Stimulated activated CD8-positive, alpha-beta memory T cell treated with anti-CD3 and anti-CD28 coated beads, Interleukin-4, amount 100 ng/mL, for 1 hour (primary cell): ENCODE measurements at places on chromosomes 3 and 15.

GRCh38 chr15:84804005-84804900 lies 12.9 kb upstream of the ALPK3 start:
- no peak for DNase-seq

GRCh38 chr3:188128905-188129304 lies 25.1 kb upstream of the LPP start:
- no peak for DNase-seq

GRCh38 chr3:9887480-9887879 lies 2.9 kb upstream of the JAGN1 start:
- no peak for DNase-seq

GRCh38 chr3:47464588-47464987 lies 11.2 kb downstream of the SCAP start:
- no peak for DNase-seq

DNA sequence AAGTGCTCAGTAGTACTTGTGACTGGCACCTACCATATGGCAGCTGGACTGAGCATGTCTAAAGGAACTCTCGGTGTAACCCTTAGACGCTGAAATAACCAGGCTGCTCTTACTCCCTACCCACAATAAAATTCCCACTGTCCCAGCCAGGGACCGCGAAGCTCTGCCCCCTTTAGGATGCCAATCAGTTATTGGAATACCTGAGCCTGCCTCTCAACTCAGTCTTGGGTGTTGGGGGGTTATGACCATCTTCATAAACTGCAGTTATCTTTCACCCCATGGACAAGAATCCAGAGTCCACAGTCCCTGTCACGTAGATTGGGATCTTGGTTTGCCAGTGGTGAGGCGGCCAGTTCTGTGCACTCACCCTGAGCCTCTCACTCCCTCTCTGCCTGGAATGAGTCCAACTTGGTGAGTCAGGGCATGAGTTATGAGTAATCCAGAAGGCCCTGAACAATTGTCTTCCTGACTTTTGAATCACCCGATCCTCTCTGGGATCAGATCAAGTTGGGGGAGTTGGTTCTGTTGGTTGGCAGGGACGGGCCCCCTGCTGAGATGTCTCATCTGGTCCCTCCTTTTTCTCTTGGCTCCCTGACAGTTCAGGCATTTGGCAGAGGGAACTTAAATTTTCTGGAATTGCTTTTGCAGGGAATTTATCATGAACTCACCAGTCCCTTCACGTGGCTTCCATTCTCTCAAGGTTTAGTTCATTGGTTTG lies 120.1 kb upstream of the UBE2E1 start:
- no peak for DNase-seq

DNA sequence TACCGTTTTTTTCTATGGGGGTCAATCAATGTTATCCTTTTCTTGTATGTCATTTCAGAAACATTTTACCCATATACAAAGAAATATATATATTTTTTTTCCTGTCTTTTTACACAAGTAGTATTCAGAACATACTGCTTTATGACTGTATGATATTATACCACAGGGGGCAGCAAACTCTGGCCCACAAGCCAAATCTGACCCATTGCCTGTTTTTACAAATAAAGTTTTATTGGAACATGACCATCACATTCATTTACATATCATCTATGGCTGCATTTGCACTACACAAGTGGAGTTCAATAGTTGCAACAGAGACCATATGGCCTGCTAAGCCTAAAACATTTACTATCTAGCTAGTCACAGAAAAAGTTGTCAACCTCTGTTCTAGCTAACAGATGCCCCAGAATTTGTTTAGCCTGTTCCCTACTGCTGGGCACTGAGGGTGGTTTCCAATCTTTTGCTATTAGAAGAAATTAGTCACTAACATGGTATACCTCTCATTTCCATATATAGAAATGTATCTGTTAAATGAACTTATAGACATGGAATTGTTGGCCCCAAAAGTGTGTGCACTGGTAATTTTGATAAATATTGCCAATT lies 57.7 kb downstream of the BFSP2 start:
- no peak for DNase-seq

GRCh38 chr3:20101041-20101440 lies 60.8 kb downstream of the KAT2B start:
- DNase-seq: no peak

DNA sequence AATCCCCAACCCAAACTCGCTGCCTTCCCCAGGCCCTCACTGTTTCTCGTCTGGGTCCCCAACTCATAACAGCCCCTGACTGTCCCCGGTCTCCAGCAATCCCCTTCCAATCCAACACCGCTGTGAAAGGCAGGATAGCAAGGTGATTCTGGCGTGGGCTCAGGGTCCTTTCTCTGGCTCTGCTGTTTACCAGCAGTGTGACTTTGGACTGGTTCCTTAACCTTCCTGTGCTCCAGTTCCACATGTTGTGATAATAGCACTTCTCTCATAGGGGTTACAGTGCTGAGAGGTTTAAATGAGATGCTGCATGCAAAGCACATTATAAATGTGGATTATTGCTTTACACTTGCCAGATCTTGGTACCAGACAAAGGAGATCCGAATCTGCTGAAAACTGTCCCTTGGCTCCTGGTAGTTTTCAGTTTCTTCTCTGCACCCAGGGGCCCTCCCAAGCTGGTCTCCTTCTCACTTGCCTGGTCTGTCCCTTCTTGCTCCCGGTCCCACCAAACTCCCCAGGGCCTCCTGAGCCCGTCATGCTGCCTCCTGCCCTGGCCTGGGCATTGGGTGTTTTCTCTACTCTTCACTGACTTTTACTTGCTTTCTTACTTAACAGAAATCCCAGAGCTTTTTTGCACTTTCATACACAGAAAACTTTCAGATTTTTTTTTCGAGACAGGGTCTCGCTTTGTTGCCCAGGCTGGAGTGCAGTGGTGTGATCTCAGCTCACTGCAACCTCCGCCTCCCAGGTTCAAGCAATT lies 26.8 kb upstream of the CYP11A1 start:
- no peak for DNase-seq

DNA sequence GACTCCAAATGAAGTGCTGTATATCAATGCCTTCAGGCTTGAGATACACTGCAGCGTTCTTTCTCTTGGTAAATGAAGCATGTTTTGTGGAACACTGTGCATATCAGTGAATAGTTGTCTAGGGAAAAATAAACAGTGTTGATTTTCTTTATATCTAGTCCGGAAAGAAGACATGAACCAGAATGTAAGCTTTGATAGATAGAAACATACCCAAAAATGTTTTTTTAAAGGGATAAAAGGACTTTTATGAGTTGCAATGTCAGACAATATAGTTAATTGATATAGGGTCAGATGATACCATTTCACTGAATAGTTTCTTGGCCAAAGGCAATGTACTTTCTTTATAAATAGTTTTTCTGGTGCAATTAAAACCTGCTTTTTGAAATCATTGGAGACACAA lies 1037.8 kb downstream of the OTOL1 start:
- no peak for DNase-seq

DNA sequence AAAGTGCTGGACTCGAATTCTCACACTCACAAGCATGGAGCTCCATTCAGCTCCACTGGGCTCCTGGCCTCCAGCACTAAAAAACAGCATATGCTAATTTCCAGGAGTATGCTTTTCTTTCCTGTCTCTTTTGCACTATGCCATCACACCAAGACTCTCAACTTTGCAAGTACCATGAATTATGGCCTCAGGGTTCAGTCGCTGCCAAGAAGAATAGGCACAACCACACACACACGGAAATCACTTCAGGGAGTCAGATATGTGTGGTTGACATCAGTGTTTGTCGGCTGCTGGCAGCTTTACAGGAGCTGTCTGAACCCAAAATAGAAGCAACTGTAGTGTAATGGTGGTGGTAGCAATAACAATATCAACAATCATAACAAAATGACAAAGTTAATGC lies 305.0 kb upstream of the SLCO3A1 start:
- no peak for DNase-seq

DNA sequence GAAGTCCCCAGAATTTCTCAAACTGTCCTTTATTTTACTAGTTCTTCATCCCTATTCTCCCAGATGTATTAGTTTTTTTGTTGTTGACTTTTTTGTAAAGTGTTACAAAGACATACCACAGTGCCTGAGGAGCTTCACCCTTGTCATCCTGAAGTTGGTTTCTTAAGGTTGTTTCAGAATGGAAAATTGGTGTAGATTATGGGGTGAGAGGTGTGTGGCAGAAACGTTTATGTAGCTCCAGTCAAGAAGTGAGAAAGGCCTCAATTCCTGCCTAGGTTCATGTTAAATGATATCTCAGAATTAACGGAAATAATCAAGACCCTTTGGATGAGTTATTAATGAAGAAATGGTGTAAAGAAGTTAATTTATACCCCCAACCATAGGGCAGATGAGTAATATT lies 6.8 kb downstream of the EDEM1 start:
- DNase-seq: no peak

DNA sequence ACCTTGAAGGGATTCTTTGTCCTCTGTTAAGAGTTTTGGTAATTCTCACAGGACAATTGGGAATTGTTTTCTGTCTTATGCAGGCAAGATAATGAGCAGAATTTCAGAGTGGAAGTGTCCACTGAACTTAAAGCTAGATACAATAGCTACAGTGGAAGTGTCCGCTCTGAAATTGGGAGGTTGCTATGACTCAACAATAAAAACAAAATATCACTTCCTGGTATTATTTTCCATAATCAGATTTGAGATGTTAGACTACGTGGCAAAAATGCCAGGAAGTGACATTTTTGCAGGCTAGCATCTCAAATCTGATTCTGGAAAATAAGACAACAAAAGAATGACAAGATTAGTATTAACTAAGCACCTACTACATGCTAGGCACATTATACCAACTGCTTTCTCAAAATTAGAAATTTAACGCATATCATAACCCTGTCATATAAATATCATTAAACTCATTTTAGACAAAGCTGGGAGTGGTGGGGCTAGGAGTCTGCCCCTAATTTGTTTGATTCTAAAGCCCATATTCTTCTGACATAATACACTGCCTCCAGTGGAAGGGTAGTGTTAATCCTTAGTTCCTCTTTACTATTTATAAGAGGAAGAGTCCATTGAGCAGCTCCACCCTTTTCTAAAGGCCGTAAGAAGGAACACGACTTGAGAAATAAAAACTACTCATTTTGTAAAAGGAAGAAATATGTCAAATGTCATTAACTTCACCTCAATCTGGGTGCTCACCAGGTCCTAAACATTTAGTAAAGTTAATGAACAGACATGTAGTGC lies 266.9 kb upstream of the STT3B start:
- no peak for DNase-seq

- no peak for DNase-seq
Observed at GRCh38 chr3:126684218-126684751, 19.8 kb upstream of the CHCHD6 start.
